Osteoblast (primary cell): ENCODE measurements at places on chromosomes 2 and 18. TPM values are rescaled to one million over a fixed set of nuclear protein-coding genes. Genes with fewer than 3 reads are reported as not detected.
A peak's percentile ranks its signal among the peaks of the same experiment; 100 is the strongest.

- no peaks in the 10 kb centered on the region for H3K27me3 ChIP-seq
- peak overlapping the region; percentile 30 for H3K4me3 ChIP-seq
- H3K36me3 ChIP-seq: peaks cover 2% of the 10 kb centered on the region
- H3K27ac ChIP-seq: peak overlapping the region; percentile 96
Measured at GRCh38 chr2:201127570-201127969, 11.6 kb downstream of the CFLAR start.

DNA sequence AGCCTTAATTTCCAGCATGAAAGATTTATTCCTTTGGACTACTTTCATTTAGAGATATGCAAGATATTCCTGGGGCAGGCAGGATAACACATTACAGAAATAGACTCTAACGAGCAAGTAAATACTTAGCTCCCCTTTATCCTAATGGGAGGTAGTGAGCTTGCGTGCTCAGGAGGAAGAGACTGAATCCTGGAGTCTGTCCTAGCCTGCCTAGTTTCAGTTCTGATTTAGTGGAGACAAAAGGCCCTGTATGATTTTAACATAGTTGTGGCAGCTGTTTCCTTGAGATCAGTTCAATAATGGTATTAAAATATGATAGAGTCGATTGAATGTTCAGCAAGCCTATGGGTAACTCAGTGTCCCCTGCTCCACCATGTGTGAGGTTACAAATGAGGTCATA, 109.5 kb downstream of the FMNL2 start:
- no peaks in the 10 kb centered on the region for H3K27me3 ChIP-seq
- no peaks in the 10 kb centered on the region for H3K36me3 ChIP-seq

DNA sequence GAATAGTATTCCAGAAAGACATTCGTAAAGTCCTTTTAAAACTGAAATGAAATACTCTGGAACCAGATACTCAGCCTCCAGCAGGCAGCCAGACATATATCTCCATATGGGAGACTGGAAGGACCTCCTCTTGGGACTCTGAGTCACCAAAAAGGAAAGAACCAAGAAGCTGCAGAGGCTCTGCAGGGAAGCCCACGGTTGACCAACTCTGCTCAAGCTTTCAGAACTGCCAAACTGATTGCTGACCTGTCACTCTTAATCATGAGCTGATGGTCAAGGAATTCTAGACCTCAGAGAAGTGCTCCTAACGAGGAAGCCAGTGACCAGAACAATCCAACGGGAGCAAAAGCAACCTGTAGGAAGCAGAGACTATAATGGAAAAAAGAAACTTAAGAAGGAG, 434.7 kb downstream of the EIPR1 start:
- H3K4me1 ChIP-seq: no peaks in the 10 kb centered on the region
- no peak overlapping the region for H3K27ac ChIP-seq
- no peaks in the 10 kb centered on the region for H3K27me3 ChIP-seq

Gene NRP2
- 145 and 183 TPM in 2 replicates for total RNA-seq

- no peaks in the 10 kb centered on the region for H3K27me3 ChIP-seq
- peaks cover 23% of the 10 kb centered on the region for H3K4me1 ChIP-seq
- no peak overlapping the region for H3K4me3 ChIP-seq
- no peak overlapping the region for H3K27ac ChIP-seq
Measured at GRCh38 chr2:197502201-197502600, 2.0 kb downstream of the HSPE1 start.

Gene ABI2
- 38.3 and 38.7 TPM in 2 replicates for total RNA-seq

DNA sequence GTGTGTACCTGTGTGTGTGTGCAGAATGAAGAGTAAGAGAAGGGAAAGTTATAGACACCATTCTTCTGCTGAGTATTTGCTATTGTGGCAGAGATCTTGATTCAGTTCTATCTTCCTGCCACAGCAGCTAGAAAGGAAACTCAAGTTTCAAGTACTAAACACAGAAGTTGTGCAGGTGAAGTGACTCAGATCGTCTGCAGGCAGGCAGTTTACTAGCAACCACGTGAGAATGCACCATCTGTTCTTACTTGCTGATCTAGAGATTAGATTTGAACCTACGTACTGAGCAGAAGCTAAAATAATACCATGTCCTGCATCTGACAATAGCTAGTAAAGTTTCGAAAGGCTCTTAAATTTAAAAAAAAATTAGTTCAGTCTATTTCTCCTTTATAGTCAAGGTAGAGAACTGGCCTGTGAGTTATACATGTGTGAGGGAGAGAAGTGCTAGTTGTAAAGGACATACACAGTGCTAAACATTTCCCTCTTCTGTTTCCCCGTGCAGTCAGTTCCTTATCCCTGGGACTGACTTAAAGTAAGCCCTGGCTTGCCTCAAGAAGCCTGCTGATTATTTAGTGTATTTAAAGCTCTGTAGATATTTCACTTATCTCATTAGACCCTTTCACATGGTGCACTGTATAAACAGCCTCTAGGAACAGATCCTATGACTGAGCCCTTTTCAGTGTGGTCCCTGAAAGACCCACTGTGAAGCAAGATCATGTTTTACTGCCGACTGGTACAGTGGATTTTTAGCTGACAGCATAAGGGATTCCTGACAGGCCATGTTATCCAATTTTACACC, 45.0 kb downstream of the SLC38A11 start:
- no peak overlapping the region for H3K27ac ChIP-seq
- no peak overlapping the region for H3K4me3 ChIP-seq
- peaks cover 5% of the 10 kb centered on the region for H3K4me1 ChIP-seq
- H3K27me3 ChIP-seq: no peaks in the 10 kb centered on the region
- DNase-seq: no peak
- no peaks in the 10 kb centered on the region for H3K36me3 ChIP-seq

DNA sequence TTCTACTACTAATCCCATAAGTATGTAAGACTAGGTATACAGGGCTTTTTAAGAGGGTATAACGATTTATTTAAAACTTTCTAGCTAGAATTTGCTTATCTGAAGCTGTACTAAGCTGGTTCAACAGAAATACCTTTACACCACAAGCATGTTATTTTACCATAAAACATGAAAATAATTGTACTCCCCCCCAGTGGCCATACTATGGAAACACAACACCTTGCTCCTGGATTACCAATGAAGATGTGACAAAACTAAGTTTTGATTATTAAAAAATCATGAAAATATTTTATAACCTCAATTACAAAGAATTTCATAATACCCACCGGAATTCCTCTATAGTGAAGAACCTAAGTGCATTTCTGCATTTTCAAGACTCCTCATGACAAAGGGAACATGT, 27.3 kb downstream of the LPIN2 start:
- peaks cover 79% of the 10 kb centered on the region for H3K4me1 ChIP-seq
- H3K27ac ChIP-seq: peak overlapping the region; percentile 19
- H3K36me3 ChIP-seq: no peaks in the 10 kb centered on the region
- no peak overlapping the region for H3K4me3 ChIP-seq

DNA sequence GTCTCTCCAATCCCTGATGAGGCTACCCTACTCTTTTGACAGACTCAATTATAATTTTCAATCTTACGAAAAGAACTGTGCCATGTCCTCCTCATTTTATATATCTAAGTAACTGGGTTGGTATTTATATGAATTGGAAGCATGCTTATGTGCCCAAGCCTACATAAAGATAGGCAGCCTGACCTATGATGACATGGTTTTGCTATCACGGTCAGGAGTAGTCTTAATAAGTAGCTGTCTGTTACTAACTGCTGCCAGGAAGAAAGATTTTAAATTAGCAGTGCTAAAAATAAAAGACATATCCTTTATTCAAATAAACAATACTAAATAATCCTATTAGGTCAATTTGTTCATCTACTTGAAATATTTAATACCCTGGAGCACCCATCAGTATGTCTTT, 102.0 kb upstream of the DTNA start:
- H3K4me3 ChIP-seq: no peak overlapping the region
- H3K4me1 ChIP-seq: peaks cover 7% of the 10 kb centered on the region
- no peak for DNase-seq
- no peaks in the 10 kb centered on the region for H3K27me3 ChIP-seq

GRCh38 chr2:149782572-149782971, 195.0 kb upstream of the MMADHC start:
- H3K4me1 ChIP-seq: no peaks in the 10 kb centered on the region
- no peak overlapping the region for H3K27ac ChIP-seq
- DNase-seq: no peak
- H3K27me3 ChIP-seq: no peaks in the 10 kb centered on the region
- no peak overlapping the region for H3K4me3 ChIP-seq

GRCh38 chr2:157178874-157179273, 78.6 kb upstream of the GALNT5 start:
- no peak for DNase-seq
- no peaks in the 10 kb centered on the region for H3K36me3 ChIP-seq
- H3K4me1 ChIP-seq: peaks cover 25% of the 10 kb centered on the region

DNA sequence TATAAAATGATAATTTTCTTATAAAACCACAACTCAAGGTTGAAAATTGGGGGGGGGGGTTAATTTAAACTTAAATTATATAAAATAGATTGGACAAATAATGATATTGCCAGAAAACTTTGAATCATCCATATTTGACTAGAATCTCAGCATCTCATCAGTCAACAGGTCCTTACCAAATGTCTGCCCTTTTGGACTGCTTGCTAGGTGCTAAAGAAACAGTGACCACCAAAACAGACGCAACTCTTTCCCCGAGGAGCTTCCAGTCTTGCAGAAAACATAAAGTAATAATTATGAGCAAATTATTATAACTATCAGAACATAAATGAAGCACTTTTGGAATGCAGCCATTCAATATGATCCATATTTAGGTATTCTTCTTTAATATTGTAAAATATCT, 8.6 kb upstream of the COL3A1 start:
- no peaks in the 10 kb centered on the region for H3K36me3 ChIP-seq
- no peak for DNase-seq
- H3K27ac ChIP-seq: no peak overlapping the region
- no peaks in the 10 kb centered on the region for H3K27me3 ChIP-seq

GRCh38 chr18:32049393-32050171, 31.0 kb downstream of the RNF125 start:
- no peak for DNase-seq
- H3K4me3 ChIP-seq: no peak overlapping the region
- H3K36me3 ChIP-seq: no peaks in the 10 kb centered on the region
- no peak overlapping the region for H3K27ac ChIP-seq
- no peaks in the 10 kb centered on the region for H3K4me1 ChIP-seq

Gene DUSP2
- total RNA-seq: 2.7 and 3.3 TPM in 2 replicates

GRCh38 chr2:1702186-1702565, 42.1 kb downstream of the PXDN start:
- no peaks in the 10 kb centered on the region for H3K27me3 ChIP-seq
- DNase-seq: no peak
- no peak overlapping the region for H3K27ac ChIP-seq
- H3K4me1 ChIP-seq: peaks cover under 1% of the 10 kb centered on the region
- H3K4me3 ChIP-seq: no peak overlapping the region
- no peaks in the 10 kb centered on the region for H3K36me3 ChIP-seq

- no peak overlapping the region for H3K4me3 ChIP-seq
- H3K4me1 ChIP-seq: no peaks in the 10 kb centered on the region
- DNase-seq: no peak
- no peak overlapping the region for H3K27ac ChIP-seq
- H3K27me3 ChIP-seq: no peaks in the 10 kb centered on the region
Measured at GRCh38 chr18:55307505-55307904, 280.5 kb downstream of the TCF4 start.

GRCh38 chr18:70183441-70183840, 22.0 kb downstream of the RTTN start:
- peak overlapping the region; percentile 72 for H3K27ac ChIP-seq
- no peak for DNase-seq
- H3K4me3 ChIP-seq: no peak overlapping the region
- H3K4me1 ChIP-seq: peaks cover 39% of the 10 kb centered on the region

GRCh38 chr2:212712466-212712865, 173.9 kb upstream of the ERBB4 start:
- no peak overlapping the region for H3K4me3 ChIP-seq
- no peak for DNase-seq
- no peaks in the 10 kb centered on the region for H3K36me3 ChIP-seq
- H3K27ac ChIP-seq: no peak overlapping the region
- H3K27me3 ChIP-seq: no peaks in the 10 kb centered on the region
- H3K4me1 ChIP-seq: no peaks in the 10 kb centered on the region

DNA sequence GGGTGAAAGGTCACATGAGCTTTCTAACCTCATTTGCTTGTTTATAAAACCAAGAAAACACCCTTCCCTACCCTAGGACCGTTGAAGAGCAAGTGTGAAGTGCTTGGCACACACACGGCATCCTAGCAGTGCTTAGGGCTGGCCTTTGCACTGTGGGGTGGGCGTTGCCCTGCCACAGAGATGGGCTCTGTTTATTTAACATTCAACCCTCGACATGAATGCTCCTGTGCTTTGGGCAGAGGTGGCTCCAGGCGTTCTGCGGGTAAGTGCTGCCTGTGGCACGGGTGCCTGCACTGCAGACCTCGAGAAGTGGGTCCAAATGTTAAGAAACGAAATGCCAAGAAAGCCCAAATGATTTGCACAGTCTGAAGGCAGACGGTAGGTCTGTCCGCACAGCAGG, 170.1 kb downstream of the FHOD3 start:
- H3K36me3 ChIP-seq: no peaks in the 10 kb centered on the region
- H3K4me1 ChIP-seq: no peaks in the 10 kb centered on the region
- no peaks in the 10 kb centered on the region for H3K27me3 ChIP-seq
- H3K4me3 ChIP-seq: no peak overlapping the region
- no peak for DNase-seq

GRCh38 chr2:142756430-142756829, 121.0 kb upstream of the KYNU start:
- no peak overlapping the region for H3K4me3 ChIP-seq
- no peaks in the 10 kb centered on the region for H3K36me3 ChIP-seq
- no peaks in the 10 kb centered on the region for H3K27me3 ChIP-seq
- no peak for DNase-seq
- no peak overlapping the region for H3K27ac ChIP-seq

DNA sequence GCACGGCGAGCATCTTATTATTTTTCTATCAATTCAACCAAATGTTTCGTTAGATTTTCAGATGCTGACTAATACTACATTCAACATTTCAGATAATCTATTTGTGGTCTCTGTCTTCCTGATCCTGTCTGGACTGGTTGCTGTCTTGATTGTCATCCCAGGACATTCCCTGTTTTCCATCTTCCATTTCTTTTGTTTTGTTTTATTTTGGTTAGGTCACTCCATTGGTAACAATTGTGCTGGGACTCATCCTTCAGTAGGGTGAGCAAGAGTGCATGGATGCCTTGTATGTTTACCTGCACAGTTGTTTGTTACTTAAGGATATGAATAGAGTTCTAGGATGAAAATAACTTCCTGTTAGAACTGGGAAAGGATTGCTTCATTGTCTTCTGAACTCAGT, 55.9 kb upstream of the ACYP2 start:
- H3K27ac ChIP-seq: peak overlapping the region; percentile 52
- H3K36me3 ChIP-seq: no peaks in the 10 kb centered on the region
- H3K4me1 ChIP-seq: peaks cover 14% of the 10 kb centered on the region
- no peak for DNase-seq
- H3K4me3 ChIP-seq: no peak overlapping the region

Gene TYW5
- 7.6 and 8.3 TPM in 2 replicates for total RNA-seq

DNA sequence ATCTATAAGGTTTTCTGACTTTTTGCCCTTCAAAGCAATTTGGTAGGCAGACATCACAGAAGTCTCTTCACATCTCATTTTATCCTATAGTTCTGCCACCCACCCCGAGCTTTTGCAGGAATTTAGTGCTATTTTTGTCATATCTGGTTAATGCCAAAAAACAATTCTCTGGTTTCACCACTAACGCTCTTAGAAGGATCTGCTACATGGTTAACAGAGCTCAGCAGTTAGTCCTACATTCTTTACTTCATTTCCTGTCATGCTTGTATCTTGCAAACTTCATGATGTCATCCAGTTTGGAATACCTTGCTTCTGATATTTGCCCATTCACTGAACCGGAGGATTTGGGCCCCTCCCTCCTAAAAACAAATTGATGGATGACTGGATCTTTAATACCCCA, 116.8 kb upstream of the SERPINE2 start:
- no peaks in the 10 kb centered on the region for H3K27me3 ChIP-seq
- no peak overlapping the region for H3K4me3 ChIP-seq

Gene SERPINB3
- not detected in 2 replicates for total RNA-seq

GRCh38 chr2:127670055-127670956, 5.0 kb downstream of the LIMS2 start:
- no peaks in the 10 kb centered on the region for H3K36me3 ChIP-seq
- no peaks in the 10 kb centered on the region for H3K4me1 ChIP-seq
- no peak overlapping the region for H3K4me3 ChIP-seq

Gene SERPINB7
- total RNA-seq: 0.36 and 0.88 TPM in 2 replicates
